Stimulated activated CD4-positive, alpha-beta T cell treated with anti-CD3 and anti-CD28 coated beads, Interleukin-1b, Interleukin-23, amount 100 ng/mL, for 1 hour (primary cell): ENCODE measurements at places on chromosomes 1 and 21.

GRCh38 chr1:27330786-27331185 is 8.8 kb downstream of the TMEM222 start:
- DNase-seq = no peak

DNA sequence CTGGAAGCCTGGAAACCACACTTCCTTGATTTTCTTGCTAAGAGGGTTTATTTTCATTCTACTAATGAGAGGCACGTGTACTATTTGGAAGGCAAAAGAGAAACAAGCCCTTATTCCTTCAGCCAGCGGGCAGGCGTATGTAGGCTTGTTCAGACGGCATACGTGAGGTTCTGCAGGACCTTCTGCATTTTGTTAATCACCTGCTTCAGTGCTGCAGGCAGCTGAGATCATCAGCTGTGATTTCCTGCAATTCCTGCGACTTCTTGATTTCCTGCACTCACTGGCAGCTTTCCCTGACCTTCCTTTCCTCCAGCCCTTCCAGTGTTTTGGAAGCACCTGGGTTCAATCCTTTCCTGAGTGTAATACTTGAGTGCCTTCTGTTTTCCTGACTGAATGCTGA is 43.4 kb downstream of the TSNAX start:
- no peak for DNase-seq

DNA sequence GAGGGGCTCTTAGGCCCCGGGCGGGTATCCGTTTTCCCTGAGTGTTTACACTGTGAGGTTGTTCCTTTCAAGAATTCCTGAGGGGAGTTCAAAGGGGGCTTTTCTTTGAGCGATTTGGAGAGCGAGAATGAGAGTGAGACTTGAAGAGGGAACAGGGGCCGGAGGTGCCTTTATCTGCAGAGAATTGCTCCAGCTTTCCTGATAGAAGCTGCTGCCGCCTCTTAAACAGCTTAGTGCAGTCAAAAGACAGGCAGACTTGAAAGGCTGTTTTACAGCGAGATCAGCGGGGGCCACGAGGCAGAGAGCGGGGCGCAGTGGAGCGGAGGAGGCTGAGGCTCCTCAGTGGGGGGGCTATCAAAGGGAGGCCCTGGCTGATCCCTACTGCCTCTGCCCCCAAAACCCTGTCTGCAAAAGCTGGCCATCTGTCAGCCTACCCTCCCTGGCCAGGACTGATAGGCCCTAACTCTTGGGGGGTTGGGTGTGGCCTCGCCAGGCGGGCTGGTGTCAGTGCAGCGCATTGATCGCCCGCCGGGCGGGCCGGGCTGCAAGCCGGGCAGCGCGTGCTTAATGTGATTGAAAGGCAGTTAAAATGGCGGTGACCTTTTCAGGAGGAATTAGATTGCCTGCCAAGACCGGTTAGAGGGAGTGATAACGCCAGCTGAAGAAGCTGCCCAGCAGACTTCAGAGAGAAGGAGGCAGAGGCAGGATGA is 36.4 kb downstream of the TMEM53 start:
- DNase-seq = no peak

DNA sequence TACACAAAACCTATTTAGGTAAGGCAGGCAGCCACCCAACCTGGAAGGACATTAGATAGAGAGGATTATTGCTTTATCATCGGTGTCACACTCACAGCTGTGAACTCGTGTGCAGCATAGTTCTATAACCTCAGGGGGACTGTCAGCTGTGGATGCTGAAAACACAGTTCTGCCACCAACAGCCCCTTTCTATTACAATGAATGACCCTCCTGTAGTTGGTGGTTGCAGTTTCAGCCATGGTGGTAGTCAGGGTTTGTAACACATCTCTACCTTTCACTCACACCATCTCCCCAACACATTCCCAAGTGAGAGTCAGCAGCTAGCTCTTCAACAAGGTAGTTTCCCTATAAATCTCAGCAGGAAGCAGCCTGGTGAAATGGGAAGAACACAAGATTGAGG is 136.8 kb downstream of the ZC3H11B start:
- no peak for DNase-seq

DNA sequence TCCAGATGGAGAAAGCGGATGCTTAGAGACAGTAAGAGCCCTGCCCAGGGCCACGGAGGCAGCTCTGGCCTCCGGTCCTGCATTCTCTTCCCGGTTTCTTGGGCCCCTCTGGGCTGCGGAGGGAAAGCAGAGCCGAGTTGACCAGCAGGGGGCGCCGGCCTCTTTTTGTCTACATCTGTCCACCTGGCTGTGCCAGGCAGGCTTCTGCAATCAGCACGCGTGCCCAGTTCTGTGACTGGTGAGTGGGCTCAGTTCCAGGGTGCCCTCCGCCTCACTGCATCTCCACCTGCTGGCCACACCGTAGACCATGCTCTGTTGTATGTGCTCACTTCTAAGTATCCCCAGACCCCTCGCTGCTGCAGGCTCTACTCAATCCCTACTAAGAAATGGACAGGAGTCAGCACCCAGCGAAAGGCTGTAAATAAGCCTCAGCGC is 6.7 kb upstream of the HUNK start:
- DNase-seq = peak; percentile 54

DNA sequence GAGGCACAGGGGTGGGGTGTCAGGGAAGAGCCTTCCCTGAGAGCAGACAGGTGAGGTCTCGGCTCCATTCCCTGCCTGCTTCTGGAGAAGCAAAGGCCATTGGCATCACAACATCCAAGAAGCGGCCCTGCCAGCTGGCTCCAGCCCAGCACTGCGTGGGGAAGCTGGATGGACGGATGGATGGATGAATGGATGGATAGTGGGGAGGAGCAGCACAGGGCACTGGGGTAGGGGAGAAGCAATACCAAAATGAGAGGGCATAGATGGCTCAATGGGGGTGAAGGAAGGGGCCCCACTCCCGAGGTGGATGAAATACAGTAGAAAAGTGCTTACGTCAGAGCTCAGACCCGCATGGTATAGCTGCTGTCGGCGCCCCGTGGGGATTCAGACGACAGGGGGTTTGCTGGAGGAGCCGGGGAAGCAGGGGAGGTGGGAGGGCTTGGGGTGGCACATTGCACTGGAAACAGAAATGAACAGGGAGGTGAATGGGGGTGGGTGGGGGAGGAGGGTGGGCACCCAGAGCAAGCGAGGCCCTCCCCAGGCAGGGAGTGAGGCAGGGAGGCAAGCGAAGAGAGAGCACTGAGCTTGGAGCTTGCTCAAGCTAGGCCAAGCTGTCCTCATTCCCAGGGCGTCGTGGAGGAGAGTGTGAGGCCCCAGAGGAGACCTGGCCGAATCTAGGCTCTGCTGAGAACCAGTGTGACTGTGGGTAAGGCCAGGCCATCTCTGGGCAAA is 9.5 kb upstream of the GOLT1A start:
- no peak for DNase-seq

GRCh38 chr1:215113776-215114153 is 31.2 kb downstream of the KCNK2 start:
- DNase-seq = no peak

DNA sequence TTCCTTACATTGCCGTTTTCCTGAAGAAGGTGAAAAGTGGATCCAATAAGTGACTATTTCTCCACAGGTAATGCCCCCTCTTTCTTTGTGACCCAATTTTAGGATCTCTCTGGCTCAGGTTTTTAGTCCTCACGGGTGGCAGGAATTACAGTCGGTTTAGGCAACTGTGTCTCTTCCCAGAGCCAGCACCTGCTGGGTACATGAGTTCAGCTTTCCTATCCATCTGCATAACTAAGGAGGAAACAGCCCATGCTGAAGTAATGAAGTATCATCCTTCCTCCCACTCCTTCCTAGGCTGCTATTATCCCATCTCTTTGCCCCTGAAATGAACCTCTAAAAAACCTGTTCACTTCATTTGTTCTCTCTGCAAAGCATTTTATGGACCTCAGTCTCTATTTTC is 544.6 kb downstream of the NEGR1 start:
- DNase-seq = no peak

- DNase-seq = no peak
These were observed 21.9 kb upstream of the EPS8L3 start for GRCh38 chr1:109785446-109786111.

GRCh38 chr1:15849775-15850324 is 2.3 kb downstream of the SPEN start:
- DNase-seq = no peak

DNA sequence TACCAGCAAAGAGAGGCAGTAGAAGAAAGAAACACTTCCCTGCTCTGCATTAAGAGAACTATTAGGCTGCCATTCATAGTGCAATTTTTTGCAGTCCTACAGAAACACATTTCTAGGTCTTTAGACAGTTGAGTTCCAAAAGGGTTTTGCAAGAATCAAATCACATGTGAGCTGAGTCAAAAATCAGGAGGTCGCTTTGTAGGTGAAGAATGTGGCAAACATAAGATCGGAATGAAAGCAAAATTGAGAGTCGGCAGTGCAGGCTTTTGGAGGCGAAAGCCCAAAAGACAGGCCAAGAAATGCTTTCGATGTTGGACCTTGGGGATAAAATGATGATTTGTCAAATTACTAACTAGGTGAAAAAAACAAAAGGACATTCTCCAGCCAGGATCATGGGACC is 213.5 kb upstream of the NRIP1 start:
- no peak for DNase-seq

- no peak for DNase-seq
These were observed 68.9 kb downstream of the ATF6 start for GRCh38 chr1:161834967-161835550.

GRCh38 chr21:40143822-40144525 is 276.7 kb downstream of the PCP4 start:
- DNase-seq = no peak

GRCh38 chr1:28766532-28767183 is 29.9 kb downstream of the YTHDF2 start:
- no peak for DNase-seq

DNA sequence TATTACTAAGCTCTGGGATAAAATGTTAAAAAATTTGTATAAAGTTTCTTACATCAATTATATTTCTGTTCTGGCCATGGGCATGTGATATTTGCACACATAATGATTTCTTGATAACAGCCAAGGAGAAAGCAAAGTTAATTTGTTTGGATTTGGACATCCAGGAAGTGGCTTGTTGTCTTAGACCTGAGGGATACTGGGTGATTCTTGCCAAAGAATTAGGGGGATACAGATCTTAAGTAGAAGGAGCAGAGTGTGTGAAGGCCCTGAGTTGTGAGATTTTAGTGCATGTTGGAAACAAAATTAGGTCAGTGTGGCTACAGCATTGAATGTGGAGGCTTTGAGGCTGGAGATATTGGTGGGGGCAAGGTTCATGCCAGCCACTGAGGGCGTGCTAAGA is 65.6 kb downstream of the NCAM2 start:
- no peak for DNase-seq

DNA sequence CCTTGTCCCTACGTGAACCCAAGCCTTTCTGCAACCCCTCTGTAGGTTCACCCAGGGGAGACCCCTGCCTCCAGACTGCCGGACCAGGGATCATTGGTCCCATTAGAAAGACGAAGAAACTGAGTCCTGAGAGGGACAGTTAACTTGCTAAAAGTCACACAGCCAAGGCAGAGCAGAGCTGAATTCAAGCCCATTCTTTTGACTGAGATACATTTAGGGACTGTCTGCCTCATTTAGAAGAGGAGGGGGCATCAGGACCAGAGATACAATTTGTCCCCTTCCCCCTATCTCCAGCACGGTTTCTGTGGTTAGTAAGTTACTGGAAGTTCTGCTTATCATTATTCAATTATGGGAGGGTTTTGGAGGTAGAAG is 19.1 kb downstream of the KCNQ4 start:
- no peak for DNase-seq

GRCh38 chr21:35324372-35325220 is 275.5 kb upstream of the RUNX1 start:
- no peak for DNase-seq

GRCh38 chr1:238221738-238222137 is 331.0 kb upstream of the ZP4 start:
- DNase-seq = no peak

DNA sequence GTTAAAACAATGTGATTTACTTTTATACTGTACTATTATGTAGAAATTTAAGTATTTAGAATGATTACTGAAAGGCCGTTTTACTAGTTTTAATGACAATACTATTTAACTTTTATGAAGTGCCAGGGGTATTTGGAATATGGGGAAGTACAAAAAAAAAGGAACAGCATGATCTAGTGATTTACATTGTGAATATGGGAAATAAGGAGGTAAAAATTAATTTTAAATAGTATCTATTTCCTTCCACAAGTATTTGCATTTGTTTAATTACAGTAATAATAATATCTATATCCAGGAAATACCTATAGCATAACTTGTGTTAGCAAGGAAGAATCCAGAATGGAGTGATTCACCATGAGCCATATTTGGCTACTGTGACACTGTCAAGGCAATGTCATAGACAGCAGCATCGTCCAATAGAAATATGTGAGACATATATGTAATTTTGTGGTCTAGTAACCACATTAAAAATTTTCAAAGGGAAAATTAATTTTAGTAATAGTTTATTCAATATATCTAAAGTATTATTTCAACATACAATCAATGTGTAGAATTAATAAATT is 22.0 kb downstream of the CNST start:
- no peak for DNase-seq

DNA sequence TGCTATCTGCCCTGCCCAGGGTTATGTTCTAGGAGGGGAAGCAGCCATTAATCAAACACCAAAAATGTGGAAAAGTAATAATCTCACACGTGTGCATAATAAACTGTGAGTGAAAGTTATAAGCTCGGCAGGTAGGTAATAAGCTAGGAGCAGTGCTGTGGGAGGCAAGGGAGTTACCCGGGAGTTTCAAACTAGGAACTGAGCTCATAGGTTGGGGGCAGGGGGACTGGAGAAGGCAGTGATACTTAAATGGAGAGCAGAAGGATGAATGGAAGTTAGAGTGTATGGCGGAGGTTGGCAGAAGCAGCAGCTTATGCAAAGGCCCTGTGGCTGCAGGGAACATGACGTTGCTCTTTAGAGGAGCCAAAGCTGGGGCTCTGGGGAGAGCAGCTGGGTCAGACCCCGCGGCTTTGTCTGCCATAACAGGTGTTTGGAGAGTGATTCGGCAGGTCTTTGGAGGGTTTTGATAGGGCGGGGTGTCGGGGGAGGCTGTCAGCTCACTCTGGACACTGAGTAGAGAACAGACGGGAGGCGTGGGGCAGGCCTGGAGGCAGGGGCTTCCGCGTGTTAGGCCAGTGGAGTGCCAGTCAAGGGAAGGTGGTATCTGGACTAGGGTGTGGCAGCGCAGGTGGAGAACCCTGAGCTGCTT is 20.0 kb downstream of the PTPRF start:
- DNase-seq = no peak

DNA sequence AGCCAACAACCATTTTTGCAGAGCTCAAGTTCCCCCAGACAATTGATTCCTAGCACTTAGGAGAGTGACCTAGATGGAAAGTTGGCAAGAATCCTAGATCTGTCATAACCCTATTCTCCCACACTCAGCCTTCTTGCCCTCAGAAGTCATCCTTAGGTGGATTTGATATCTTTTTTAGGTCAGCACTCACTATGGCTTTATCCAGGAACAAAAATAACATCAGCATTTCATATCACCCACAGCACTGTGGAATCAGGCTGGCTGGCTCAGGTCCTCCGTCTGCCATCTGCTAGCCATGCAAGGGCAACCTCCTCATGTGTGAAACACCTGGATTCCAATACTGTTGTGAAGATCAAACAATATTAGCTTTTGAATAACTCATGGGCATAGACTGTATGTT is 6.0 kb downstream of the DPT start:
- no peak for DNase-seq

- no peak for DNase-seq
These were observed 380.0 kb upstream of the ADGRL2 start for GRCh38 chr1:81420760-81421159.

- no peak for DNase-seq
These were observed 28.7 kb upstream of the ARTN start for GRCh38 chr1:43904660-43905551.
